ENCODE measurements at places on chromosomes 16 and 17.
A peak's percentile ranks its signal among the peaks of the same experiment; 100 is the strongest.

GRCh38 chr17:8649157-8650118, 18.9 kb upstream of the MYH10 start:
- DNase-seq: no peak

GRCh38 chr17:3944485-3945388, 19.5 kb downstream of the ATP2A3 start:
- no peak for DNase-seq

GRCh38 chr17:71980171-71980570, 140.6 kb upstream of the SOX9 start:
- no peak for DNase-seq

- no peak for DNase-seq
Observed at GRCh38 chr17:31521632-31522283, 130.3 kb downstream of the RAB11FIP4 start.

- no peak for DNase-seq
Observed at GRCh38 chr17:75850928-75851692, 4.0 kb downstream of the WBP2 start.

DNA sequence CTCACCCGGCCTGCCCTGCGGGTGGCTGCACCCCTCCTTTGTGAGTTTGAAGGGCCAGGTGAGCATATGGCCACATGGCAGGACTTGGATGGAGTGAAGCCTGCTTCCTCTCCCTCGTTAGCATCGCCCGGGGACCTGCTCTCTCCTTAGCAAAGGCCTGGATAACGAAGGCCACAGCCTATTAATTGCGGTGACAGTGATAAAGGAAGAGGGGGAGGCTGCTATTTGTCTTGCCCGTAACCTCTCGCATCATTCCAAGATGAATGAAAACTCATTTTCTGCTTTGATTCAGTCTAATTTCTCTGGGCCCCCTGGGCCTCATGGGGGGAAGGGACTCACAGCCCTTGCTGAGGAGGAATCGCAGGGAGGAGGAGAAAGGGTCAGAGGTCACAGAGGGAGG, 68.5 kb upstream of the LHX1 start:
- no peak for DNase-seq

DNA sequence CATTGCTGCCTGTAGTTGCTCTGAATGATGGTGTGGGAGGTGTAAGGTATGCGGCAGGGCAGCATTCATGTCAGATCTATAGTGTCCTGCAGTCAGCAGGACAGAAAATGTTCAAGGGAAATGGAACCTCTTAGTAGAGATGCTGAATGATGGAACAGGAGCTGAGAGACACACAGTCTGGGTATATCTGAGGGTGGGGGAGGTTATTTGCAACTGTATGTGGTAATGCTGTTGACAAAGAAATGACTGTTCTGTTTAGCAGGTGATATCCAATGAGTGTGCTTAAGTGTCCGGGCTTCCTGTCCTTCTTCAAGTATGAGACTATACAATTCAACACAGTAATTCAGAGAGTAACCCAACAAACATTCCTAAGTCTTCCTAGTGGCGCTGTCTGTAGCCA, 46.6 kb downstream of the STH start:
- no peak for DNase-seq

DNA sequence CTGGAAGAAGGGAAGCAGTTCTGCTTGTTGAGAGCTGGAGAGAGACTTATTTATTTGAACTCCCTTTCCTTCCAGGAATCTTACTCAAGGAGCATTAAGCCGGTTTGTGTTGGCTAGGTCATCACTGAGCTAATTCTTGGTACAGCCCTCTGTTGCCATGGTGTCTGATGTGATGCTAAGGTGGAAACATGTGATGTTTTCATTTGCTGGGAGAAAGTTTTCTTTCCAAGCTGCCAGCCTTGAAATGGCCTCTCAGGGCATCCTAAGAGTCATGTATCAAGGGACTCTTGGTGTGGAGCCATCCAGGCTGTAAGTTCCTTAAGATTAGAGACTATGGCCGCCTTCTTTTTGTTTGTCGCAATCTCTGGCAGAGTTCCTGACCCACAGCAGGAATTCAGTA, 4.2 kb downstream of the PSKH1 start:
- DNase-seq: no peak

- DNase-seq: no peak
Observed at GRCh38 chr17:2095536-2095910, 40.6 kb downstream of the HIC1 start.

- DNase-seq: no peak
Observed at GRCh38 chr16:3774156-3774767, 56.9 kb upstream of the TRAP1 start.

DNA sequence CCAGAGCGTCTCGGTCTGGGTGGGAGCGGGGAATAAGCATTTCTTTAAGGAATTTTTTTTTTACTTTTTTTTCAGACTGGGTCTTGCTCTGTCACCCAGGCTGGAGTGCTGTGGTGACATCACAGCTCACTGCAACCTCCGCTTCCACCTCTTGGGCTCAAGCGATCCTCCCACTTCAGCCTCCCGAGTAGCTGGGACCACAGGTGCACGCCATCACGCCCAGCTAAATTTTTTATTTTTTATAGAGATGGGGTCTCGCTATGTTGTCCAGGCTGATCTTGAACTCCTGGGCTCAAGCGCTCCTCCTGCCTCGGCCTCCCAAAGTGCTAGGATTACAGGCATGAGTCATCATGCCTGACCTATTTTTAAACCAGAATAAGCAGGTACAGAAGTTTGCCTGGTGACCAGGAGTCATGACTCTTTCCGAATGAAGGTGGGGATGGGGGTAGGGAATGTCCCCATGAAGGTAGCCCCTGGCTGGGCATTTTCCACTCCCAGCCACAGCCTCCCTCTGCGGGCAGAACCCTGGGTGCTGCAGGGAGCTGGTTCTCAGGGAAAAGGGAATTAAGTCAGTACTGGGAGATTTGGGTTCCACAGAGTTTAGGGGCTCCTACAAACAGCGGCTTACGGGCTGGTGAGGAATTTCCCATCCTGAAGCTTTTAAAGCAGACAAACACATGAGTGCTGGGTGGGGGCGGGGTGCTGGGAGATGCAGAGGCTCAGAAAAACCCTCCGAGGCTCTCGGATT, 48.3 kb downstream of the TBC1D16 start:
- no peak for DNase-seq

DNA sequence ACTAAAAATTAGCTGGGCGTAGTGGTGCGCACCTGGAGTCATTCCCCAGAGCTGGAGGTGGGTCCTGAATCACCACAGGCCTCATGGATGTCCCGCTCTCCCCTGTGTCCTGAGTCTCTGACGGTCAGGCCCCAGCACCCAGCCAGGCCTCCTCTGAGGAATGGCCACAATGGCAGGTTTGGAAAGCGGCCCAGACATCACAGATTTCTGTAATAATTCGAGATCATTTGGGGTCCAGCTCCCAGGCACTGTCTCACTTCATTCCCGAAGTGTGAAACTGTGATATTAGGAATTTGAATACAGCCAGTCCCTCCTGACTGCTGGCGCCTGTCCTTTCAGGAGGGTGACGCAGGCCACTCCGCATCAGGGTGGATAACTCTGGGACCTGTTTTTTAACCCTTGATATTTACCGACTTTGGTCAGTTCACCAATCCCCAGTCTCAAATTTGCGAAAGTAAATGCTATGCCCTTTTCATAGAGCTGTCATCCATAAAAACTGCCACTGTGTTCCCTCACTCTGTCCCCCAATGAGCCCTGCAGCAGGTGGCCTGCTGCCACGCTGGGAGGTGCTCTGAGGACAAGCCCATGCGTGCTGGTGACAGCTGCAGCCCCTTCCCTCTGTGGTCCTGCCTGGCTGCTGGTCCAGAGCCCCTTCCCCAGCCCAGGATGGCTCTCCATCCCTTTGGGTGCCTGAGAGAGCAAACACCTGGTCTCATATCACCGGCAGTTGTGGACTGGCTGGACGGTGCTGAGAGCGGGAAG, 28.3 kb upstream of the RPTOR start:
- DNase-seq: no peak

DNA sequence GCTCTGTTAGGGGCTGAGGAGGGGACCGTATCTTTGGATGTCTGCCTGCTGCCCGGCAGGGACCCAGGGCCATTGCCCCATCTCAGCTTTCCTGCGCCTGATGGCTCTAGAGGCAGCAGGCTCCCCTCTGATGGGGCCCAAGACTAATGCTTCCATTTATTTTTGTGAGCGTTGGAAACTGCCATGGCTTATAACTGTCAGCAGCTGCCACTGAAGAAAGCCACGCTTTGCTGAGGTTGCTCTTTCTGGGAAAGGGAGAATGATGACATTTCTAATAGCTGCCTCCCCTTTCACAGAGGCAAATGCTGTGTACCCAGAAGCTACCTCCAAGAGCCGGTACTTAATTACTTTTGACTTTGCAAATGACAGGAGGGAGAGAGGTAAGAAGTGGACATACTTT, 103.8 kb downstream of the HAPSTR1 start:
- DNase-seq: no peak

DNA sequence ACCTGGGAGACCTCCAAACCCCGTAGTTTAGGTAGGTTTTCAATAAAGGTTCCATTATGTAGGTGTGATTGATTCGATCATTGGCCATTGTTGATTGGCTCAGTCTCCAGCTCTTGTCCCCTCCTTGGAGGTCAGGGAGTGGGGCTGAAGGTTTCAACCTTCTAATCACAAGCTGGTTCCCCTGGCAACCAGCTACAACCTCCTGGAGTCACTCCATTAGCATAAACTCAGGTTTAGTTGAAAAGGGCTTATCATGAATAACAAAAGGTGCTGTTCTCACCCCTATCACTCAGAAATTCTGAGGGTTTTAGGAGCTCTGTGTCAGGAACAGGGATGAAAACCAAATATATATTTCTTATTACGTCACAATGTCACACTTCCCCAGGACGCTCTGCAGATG, 28.5 kb downstream of the TMEM132E start:
- DNase-seq: no peak

DNA sequence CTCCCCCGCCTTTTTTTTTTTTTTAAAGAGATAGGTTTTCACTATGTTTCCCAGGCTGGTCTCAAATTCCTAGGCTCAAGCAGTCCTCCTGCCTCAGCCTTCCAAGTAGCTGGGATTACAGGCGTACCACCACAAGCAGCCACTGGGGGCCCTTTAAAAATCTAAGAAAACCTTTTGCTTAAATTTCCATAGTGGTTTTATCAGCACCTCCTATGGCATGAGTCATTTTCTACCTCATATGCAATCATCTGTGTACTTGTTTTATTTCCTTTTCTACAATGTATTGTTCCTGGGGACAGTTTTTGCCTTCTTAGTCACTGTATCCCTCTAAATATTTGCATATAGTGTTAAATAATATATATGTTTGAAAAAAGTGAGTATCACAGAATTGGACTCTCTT, 29.2 kb downstream of the GNA13 start:
- DNase-seq: peak; percentile 27

- DNase-seq: peak; percentile 80
Observed at GRCh38 chr17:35764123-35764991, 3.7 kb downstream of the C17orf50 start.

- no peak for DNase-seq
Observed at GRCh38 chr16:52254746-52255145, 292.2 kb downstream of the TOX3 start.

DNA sequence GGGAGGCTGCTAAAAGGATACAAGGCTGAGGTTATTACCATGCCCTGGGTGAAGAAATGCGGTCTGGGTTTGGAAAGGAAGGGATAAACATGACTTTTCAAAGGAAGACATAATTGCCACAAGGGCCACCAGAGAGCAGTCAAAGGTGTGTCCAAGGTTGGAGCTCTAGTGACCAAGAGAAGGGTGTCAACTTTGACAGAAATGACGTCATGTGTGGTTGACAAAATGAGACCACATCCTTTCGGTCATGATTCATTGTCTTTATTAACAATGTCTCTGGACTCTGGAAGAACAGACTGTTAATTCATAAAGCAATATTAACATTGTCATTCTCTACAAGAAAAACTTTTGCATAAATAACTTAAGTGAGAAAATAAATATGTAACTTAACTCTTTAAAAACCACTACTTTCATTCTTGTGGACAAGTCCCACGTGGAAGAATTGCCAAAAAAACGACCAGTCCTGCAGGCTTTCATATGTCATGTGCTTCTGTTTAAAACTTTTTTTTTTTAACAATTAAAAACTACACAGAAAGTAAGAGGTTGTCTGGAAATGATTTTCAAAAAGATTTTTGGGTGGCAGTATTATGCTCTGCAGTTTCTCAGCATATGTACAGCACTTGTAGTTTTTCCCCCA, 5.0 kb downstream of the SOST start:
- no peak for DNase-seq

- peak; percentile 26 for DNase-seq
Observed at GRCh38 chr17:28570716-28571360, 486 bp downstream of the PIGS start.

- DNase-seq: no peak
Observed at GRCh38 chr16:65118871-65119270, 3.0 kb downstream of the CDH11 start.
